NCI-H446 (cell line): ENCODE measurements at places on chromosomes 12 and 14.
A peak's percentile ranks its signal among the peaks of the same experiment; 100 is the strongest.

- DNase-seq: no peak
Observed at GRCh38 chr12:76876696-76877229, 2.1 kb downstream of the CSRP2 start.

DNA sequence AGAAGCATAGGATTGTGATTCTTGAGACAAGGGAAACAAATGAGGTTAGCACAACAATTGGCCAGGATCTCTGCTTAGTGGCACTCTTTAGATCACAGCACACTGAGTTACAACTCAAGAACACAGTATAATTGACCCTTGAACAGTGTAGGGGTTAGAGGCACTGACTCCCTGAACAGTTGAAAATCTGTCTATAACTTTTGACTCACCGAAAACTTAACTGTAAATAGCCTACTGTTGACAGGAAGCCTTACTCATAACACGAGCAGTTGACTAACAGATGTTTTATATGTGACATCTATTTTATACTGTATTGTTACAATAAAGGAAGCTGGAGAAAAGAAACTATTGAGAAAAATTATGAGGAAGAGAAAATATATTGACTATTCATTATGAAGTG is 296.1 kb downstream of the RERGL start:
- DNase-seq: no peak

DNA sequence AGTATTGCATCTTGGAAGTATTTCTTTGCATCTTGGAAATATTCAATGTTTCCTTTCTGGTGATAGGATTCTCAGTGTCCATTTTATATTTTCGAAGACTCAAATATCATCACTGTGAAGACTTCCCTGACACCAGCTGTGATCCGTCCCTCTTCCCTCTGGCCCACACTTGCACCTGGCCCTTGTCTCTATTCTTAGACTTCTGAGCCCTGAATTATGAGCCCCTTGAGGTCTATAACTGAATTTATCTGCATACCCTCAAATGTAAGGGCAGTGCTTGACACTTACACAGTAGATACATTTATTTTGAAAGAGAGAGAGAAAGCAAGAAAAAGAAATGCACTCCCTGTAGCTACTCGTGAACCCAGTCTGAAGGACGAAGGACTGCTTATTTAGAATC is 376.7 kb downstream of the ZFP36L1 start:
- no peak for DNase-seq

GRCh38 chr12:82635263-82635662 is 51.4 kb upstream of the TMTC2 start:
- DNase-seq: peak; percentile 89

DNA sequence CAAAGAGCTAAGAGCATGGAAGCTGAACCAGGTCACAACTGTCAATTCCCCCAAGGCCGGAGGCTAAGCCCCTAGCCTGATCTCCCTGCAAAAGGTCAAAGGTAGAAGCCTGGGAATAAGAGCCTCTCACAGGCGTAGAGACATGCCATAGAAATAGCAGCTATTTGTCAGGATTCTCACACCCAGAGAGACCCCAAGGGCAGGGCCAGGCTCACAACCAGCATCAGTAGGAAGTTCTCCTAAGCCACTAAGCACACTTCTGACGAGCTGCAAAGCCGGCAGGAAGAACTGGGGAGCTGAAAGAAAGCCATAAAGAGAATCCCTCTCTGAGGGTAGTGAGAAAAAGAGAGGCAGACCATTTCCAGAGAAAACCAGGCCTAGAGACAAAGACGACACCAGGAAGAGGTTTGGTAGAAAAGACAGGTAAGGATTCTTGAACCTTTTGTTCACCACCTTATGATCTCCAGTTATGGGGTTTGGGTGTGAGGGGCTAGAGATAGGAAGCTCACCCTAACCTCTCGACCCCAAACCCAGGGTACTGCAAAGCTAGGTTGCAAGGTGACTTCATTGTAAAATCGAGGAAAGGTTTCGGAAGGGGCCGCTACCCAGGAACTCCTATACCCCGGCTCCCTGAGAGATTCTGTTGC is 1.0 kb downstream of the SMARCC2 start:
- no peak for DNase-seq

DNA sequence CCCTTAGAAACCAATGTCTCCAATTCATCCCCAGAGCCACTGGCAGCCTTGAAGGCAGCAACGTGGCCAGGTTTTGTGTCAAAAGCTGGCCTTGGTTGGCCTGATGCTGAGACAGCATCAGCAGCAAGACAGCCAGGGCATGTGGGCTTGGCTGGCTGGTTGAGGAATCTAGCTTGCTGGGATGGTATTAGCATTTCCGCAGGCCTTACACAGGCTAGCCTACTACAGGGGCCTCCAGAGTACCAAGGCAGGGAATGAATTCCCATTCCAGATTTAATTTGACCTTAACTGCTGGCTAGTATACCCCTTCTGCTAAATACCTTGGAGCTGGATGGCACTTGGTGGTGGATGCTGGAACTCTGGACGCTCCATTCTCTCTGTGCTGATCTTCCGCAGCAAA is 15.8 kb downstream of the NGDN start:
- no peak for DNase-seq

GRCh38 chr14:68079941-68080697 is 260.5 kb downstream of the RAD51B start:
- DNase-seq: no peak

GRCh38 chr14:60925286-60925685 is 55.6 kb downstream of the TRMT5 start:
- DNase-seq: no peak

GRCh38 chr14:57069702-57070101 is 199.0 kb downstream of the EXOC5 start:
- no peak for DNase-seq

DNA sequence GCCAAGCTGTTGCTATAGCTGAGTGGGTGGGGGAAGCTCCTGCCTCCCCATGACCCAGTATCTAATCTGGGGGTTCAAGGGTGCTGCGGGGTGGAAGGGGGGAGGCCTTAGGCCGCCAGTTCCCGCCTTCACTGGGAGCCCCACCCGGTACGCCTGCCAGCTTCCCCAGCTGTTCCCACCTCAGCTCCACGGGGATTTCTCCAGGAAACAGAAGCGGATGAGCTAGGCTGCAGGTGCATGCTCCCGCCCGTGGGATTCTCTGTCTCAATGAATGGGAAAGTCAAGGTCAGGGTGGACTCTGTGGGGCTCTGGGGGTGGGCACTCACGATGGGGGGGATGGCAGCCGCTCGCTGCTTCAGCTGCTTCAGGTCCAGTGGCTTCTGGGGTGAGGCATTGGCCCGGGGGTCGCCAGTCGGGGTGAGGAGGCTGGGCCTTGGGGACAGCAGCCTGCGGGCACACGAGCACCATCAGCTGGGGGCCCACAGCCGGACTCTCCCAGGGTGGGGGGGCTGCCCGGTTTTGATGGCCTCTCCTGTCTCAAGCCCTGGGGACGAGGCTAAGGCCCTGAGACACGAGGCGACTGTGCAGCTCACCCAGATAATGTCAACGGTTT is 68.6 kb downstream of the RFLNA start:
- no peak for DNase-seq

DNA sequence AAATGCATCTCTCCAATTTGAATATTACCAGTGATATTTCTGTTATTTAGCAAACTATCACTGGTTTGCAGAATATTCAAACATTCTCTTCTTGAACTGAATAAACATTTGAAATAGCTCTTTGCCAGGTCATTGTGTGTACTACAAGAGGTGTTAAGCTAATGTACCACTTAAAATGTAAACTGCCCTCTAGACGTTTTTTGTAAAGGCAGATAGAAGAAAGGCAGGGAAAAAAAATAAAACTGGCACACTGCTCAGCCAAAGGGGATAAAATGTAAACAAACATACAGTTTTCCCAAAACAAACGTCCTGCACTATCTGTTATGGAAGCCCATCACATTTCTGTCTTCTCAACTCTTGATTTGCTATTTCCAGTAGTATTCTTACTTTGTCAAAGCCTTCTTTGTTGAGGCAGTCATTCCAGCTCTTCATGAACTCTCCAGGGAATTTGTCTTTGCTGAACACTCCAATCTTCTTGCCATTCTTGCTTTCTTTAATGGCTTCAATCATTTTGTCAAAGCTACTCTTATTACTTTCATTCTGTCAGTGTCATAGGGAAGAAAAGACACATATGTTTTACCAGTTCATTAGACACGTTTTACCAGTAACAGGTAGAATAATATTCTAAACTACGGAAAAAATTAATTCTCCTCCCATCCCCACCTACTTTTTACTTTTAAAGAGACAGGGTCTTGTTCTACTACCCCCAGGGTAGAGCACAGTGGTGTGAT is 13.7 kb downstream of the SUPT16H start:
- no peak for DNase-seq

DNA sequence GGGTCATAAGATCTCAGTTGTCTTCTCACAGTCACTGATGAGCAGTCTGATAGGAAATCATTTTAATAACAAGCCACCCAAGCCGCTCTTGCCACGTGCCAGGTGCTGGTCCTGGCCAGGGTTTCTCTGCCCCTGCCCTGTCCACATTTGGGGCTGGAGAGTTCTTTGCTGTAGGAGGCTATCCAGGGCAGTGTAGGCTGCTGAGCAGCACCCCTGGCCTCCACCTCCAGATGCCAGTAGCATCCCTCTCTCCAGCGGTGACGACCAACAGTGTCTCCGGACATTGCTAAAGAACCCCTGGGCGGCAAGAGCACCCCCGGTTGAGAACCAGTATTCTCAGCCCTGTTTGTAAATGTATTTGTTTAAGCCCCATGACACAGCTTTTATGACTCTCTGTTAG is 243.7 kb downstream of the GLT1D1 start:
- no peak for DNase-seq

GRCh38 chr12:132282950-132283771 is 46.2 kb downstream of the GALNT9 start:
- no peak for DNase-seq

- DNase-seq: no peak
Observed at GRCh38 chr14:50736932-50737419, 68.9 kb upstream of the SAV1 start.

GRCh38 chr12:56866493-56866892 is 67.7 kb downstream of the SDR9C7 start:
- DNase-seq: no peak
